A673 (cell line): ENCODE measurements at places on chromosomes 4 and X. TPM values are rescaled to one million over a fixed set of nuclear protein-coding genes. Genes with fewer than 3 reads are reported as not detected.

The CXCL3 gene
- 0.24 and 0.50 TPM in 2 replicates for total RNA-seq

The RTL3 gene
- not detected in 2 replicates for total RNA-seq

The SLC49A3 gene
- 0.47 and 1.7 TPM in 2 replicates for total RNA-seq

The XKRX gene
- not detected in 2 replicates for total RNA-seq

The RTL5 gene
- 8.4 and 11.5 TPM in 2 replicates for total RNA-seq

The ETDA gene
- total RNA-seq, result not detected in 2 replicates

The PRRG1 gene
- 9.7 and 10.4 TPM in 2 replicates for total RNA-seq

The GPRIN3 gene
- total RNA-seq, result not detected in 2 replicates

The DCLK2 gene
- total RNA-seq, result 4.9 and 6.7 TPM in 2 replicates

The RS1 gene
- not detected in 2 replicates for total RNA-seq

The SPANXN4 gene
- total RNA-seq, result not detected in 2 replicates

The C4orf50 gene
- not detected in 2 replicates for total RNA-seq

The CSN2 gene
- total RNA-seq, result not detected in 2 replicates

The MFAP3L gene
- 7.6 and 8.3 TPM in 2 replicates for total RNA-seq

The NLGN4X gene
- total RNA-seq, result 43.2 and 44.3 TPM in 2 replicates

The VSIG4 gene
- total RNA-seq, result not detected in 2 replicates

The FATE1 gene
- total RNA-seq, result 0.45 TPM in 1 of 2 replicates, not detected in the other

The COL25A1 gene
- 8.8 and 10.4 TPM in 2 replicates for total RNA-seq

The IGSF1 gene
- not detected in 2 replicates for total RNA-seq

The MCF2 gene
- 1.3 and 2.7 TPM in 2 replicates for total RNA-seq

The MXRA5 gene
- not detected in 2 replicates for total RNA-seq

The USP17L12 gene
- not detected in 2 replicates for total RNA-seq

The SATL1 gene
- total RNA-seq, result 0.13 and 0.24 TPM in 2 replicates

The CYSLTR1 gene
- 2.1 TPM in 2 replicates for total RNA-seq

The SRD5A3 gene
- total RNA-seq, result 40.4 and 48.1 TPM in 2 replicates

The PAK3 gene
- 0.61 TPM in 1 of 2 replicates, not detected in the other for total RNA-seq

The AGA gene
- 24.5 and 24.6 TPM in 2 replicates for total RNA-seq

The STOX2 gene
- 2.5 and 2.9 TPM in 2 replicates for total RNA-seq

The EGF gene
- total RNA-seq, result 24.6 and 26.7 TPM in 2 replicates

The NPY2R gene
- total RNA-seq, result not detected in 2 replicates

The GLUD2 gene
- total RNA-seq, result 0.47 and 0.63 TPM in 2 replicates

The PPP1R2C gene
- total RNA-seq, result not detected in 2 replicates

The PDGFC gene
- total RNA-seq, result 28.0 and 32.6 TPM in 2 replicates

The SPACA5 gene
- total RNA-seq, result not detected in 2 replicates

The SLC26A1 gene
- 0.22 and 0.30 TPM in 2 replicates for total RNA-seq

The RBM47 gene
- total RNA-seq, result 0.09 and 0.28 TPM in 2 replicates

The XAGE3 gene
- total RNA-seq, result not detected in 2 replicates

The AMTN gene
- not detected in 2 replicates for total RNA-seq

The SERPINA7 gene
- total RNA-seq, result not detected in 2 replicates

The MSX1 gene
- total RNA-seq, result 4.7 and 6.1 TPM in 2 replicates

The MAGEC3 gene
- total RNA-seq, result not detected in 2 replicates

The ADH1B gene
- not detected in 2 replicates for total RNA-seq

The BEX2 gene
- 49.4 and 51.4 TPM in 2 replicates for total RNA-seq

The QDPR gene
- total RNA-seq, result 14.7 and 17.7 TPM in 2 replicates
